COLO829 (cell line): ENCODE measurements at places on chromosomes 11 and 22.

DNA sequence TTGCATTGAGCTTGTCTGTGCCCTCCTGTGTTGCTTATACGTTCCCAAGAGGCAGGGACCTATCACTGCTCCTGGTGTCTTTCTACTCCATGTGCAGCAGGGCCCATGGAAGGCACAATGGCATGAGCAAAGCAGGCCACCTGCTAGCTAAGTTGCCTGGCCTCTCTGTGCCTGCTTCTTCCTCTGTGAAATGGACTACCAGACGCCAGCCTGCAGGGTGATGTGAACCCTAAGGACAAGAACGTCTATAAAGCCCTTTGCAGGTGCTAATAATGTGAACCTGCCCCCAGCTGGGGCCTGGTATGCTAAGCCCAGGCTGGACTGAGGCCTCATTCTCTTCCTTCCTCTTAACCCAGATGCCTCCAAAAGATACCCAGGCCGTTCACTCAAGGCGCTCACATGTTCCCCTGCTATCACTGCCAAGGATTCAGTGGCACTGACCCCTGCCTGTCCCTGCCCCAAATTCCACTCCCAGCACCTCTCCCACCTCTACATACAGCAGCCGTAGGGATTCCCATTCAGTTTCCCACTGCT lies 4.0 kb downstream of the GUCD1 start:
- no peak for DNase-seq

DNA sequence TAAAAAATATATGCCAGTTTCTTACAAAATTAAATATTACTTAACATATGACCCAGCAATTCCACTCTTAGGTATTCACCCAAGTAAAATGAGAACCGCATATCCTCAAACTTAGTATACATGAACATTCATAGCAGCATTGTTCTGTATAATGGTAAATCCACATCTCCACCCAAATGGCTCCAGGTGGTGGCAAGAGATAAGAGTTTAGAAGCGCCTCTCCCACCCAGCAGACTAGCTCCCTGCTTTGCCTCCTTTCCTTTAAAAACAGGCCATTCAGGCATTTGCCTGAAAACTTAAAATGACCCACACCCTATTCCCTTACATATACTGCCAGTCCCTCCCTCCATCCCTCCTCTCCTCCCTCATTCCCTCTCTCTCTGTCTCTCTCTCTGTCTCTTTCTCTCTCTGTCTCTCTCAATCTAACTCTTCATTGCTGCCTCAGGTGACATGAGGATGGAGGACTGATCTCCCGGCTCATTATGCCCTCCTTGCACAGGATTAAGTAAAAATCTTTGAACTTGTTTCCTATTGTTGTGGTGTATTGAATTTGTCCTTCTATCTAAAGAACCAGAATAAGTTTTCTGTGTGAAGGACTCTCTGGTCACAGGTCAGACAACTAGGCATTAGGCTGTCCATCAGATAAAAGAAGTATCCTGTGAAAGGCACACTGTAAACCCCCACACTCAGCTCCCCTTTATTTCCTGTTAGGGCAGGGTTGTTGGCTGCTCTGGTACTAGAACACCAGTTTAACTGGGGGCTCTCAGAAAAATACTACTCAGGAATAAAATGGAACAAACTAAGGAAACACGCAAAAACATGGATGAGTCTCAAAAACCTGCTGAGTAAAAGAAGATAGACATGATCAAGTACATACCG lies 48.3 kb downstream of the RRP8 start:
- no peak for DNase-seq

GRCh38 chr22:29596408-29596807 lies 7.0 kb upstream of the NF2 start:
- DNase-seq: no peak

- no peak for DNase-seq
Measured at GRCh38 chr22:29987137-29987536, 93.1 kb upstream of the HORMAD2 start.

- DNase-seq: no peak
Measured at GRCh38 chr11:118913411-118914125, 12.2 kb downstream of the BCL9L start.

DNA sequence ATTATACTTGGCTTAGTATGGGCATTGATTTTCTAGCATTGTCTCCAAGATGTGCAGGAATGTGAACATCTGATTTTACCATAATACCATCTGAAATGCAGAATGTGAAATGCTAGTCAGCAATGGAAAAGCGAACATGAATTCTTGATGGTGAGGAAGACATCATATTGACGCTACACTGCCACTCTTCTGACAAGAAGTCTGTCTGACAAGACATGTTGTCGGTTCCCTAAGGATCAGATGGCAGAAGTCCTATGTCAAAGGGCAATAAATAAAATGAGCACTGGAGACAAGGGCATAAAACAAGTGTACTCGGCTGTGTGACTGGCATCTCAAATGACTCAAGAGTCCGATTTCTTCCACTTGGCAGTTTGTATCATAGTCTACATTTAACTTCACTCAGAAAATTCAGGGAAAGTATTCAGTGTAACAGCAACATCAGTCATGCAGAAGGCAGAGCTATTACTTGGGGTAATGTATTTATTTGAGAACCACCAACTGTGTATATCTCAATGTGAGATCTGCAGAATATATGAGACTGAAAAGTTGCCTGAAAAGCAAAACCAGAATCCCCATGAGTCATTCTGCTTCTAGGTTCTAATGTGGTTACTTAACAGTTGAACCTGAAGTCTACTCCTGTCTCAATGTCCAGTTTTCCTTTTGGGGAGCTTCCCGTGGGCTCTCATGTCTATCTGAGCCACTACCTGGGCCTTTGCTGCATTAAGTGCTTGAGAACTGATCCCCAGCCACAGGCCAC lies 51.5 kb downstream of the SLC17A6 start:
- no peak for DNase-seq

DNA sequence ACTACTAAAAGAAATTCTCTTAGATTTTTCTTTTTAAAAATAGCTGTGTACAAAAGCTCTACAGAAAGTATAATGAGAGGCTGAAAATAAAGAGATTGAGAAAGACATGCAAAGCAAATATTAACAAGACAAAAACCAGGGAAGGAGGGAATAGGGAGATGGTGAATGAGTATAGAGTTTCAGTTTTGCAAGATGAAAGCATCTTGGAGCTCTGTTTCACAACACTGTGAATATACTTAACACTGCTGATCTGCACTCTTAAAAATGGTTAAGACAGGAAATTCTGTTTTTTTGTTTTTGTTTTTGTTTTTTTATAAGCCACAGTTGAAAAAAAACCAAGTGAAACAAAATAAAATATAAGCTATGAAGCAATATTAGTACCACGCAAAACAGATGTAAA lies 5.5 kb downstream of the TMEM218 start:
- no peak for DNase-seq

GRCh38 chr11:7543302-7543701 lies 29.5 kb downstream of the PPFIBP2 start:
- no peak for DNase-seq

DNA sequence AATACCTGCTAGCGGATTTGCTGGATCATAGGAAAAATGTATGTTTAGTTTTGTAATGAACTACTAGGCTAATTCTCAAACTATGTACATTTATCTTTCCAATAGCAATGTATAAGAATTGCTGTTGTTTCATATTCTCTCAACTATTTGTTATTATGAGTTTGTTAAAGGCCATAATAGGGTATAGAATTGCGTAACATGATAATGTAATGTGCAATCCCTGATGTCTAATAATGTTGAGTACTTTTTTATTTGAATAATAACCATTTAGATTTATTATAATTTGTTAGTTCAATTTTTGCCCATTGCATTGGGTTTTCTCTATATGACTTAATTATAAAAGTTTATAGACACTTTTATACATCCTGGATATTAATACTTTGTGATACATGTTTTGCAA lies 801.6 kb downstream of the LUZP2 start:
- DNase-seq: no peak

- DNase-seq: peak; percentile 68
Measured at GRCh38 chr22:44037519-44038375, 13.6 kb downstream of the PARVB start.

DNA sequence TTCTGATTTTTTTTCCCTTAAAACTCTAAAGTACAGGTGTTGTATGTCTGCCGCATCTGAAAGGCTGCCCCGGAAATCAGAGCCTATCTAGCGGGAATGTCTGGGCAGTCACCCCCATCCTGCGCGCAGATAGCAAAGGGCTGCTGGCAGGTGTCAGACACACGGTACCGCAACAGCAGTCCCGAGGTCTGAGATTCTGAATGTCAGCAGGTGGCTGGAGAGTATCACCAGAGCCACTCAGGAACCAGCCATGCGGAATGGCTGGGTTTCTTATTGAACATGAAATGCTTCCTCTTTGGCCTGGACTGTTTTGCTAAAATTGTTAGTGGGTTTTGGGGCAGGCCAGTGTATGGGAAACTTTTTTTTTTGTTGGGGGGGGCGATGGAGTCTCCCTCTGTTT lies 53.3 kb downstream of the CERK start:
- DNase-seq: no peak

- no peak for DNase-seq
Measured at GRCh38 chr11:87219266-87219665, 181.5 kb downstream of the TMEM135 start.

DNA sequence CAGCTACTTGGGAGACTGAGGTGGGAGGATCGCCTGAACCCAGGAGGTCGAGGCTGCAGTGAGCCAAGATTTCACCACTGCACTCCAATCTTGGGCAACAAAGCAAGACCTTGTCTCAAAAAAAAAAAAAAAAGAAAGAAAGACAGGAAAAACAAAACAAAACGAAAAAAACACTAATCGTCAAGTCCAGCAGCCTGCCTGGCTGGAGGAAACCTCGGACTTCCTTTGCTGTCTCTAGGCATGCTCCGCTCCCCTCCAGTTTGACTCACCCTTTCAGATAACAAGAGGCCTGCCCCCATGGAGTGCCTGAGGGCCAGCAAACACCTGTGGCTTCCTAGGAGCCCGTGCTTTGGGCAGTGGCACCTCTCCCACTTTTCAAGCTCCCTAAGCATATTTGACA lies 28.8 kb upstream of the CHKA start:
- no peak for DNase-seq

GRCh38 chr22:33380789-33381530 lies 322.8 kb upstream of the SYN3 start:
- no peak for DNase-seq

GRCh38 chr11:127059750-127060149 lies 59.2 kb upstream of the KIRREL3 start:
- no peak for DNase-seq

DNA sequence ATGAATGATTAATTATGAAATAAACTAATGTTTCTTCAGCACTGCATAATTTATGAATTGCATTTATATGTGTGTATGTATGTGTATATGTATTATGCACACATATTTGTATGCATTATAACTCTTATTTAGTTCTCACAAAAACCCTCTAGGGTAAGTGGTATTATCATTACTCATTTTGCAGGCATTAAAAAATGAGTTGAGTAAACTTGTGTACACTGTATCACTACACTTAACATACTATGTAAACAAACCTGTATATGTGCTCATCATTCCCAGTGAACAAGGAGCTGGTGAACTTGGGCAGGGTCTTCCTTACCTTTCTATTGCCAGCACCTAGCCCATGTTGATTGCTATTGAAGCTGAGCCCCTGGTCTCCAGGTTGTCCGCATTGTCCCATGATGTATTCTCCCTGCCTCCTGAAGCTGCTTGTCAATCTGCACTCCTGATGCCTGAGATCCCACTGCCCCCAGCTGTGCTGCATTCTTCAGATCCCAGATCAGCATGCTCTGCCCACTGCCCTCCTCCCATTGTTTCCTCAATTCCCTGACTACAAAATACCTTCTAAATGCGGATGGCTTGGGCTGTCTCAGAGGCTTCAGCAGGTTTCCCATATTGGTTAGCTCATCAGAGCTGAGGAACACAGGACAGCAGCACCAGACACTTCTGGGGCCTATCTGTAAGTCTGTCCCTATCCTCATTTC lies 267.9 kb upstream of the SESN3 start:
- DNase-seq: no peak

- no peak for DNase-seq
Measured at GRCh38 chr11:67366961-67367760, 6.2 kb downstream of the CLCF1 start.

DNA sequence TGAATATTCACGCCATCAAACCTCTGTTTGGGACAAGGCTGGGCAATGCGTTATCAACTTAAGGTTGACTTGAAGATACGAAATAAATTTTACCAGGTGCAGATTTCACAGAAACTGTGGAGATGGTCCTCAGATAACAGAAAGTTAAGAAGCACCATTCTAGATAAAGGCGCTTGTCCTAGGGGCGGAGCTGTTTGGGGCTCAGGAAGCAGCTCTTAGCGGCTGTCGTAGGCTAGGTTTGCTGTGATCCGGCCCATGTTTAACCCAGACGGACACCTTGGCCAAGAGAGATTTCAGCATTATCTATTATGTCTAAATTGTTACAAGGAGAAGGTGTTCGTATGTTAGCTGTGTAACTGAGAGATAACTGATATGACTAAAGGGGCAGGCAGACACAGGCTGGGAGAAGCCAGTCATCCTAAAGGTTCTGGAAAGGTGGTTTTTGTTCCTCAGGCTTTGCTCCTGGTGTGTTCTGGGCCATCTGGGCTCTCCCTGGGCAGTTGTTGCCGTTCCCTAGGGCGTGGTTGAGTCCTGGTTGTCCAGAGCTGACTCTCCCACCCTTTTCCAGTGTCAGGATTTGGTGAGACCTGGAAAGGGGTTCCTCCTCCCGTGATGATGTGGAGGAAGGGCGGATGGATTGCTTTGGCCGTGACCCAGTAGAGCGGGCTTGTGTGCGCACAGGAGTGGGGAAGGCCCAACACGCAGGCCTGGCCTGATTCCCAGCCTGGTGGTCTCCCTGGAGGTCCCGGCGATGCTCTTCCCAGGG lies 25.8 kb downstream of the TPCN2 start:
- no peak for DNase-seq

GRCh38 chr11:64990222-64990923 lies 6.4 kb downstream of the BATF2 start:
- no peak for DNase-seq

DNA sequence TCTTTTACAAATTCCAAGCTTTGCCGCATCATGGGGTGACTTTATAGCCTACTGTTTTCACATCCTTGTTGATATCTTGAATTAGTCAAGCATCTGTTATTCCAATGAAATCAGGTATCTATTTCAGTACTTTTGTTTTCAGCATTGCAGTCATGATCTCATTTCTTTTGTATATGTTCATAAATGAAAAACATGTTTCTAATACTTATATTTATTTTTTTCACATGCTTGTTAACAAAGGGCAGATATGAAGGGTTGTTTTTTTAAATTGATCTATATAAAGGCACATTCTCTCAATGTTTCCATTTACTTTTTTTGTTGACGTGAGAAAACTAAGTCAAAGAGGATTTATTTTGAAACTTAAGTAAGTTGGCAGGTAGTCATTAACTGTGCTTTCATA lies 964.8 kb downstream of the JRKL start:
- no peak for DNase-seq

DNA sequence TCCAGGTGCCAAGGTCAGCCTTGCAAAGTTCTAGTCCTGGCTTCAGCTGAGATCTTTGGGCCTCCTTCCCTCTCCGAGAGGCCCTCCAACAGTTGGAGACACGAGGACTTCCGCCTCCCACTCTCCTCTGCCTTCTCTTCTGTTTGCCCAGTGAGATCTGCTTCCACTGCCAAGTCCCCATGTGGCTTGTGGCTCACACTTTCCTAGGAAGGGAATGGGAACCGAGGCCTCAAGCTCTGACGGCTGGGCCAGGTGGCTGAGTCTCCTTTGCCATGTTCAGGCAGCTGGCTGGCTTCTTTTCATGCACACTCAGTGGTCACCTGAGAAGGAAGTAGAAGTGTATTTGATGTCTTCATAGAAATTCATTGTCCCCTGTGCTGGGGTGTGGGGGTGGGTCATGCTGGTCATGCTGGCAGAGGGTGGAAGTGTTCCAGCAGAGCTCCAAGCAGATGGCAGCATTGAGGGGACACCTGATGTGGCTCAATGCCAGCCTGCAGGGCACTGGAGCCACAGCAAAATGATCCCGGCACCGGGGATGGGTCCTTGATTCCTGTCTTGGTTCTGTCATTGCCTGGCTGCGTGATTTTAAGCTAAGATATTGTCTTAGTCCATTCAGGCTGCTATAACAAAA lies 130.4 kb downstream of the ADAMTS15 start:
- DNase-seq: no peak
